NCI-H187 treated with DMSO at 0.1 percent for 48 hours (cell line): ENCODE measurements at places on chromosomes 1 and 21.

GRCh38 chr1:163090321-163090945, 21.3 kb downstream of the RGS4 start:
- no peak for DNase-seq

GRCh38 chr1:150708595-150708994, 11.6 kb upstream of the GOLPH3L start:
- DNase-seq, result no peak

- no peak for DNase-seq
These were observed 25.3 kb downstream of the CACNA1E start for GRCh38 chr1:181508486-181509165.

- DNase-seq, result no peak
These were observed 48.4 kb upstream of the DNAJC6 start for GRCh38 chr1:65260851-65261473.

DNA sequence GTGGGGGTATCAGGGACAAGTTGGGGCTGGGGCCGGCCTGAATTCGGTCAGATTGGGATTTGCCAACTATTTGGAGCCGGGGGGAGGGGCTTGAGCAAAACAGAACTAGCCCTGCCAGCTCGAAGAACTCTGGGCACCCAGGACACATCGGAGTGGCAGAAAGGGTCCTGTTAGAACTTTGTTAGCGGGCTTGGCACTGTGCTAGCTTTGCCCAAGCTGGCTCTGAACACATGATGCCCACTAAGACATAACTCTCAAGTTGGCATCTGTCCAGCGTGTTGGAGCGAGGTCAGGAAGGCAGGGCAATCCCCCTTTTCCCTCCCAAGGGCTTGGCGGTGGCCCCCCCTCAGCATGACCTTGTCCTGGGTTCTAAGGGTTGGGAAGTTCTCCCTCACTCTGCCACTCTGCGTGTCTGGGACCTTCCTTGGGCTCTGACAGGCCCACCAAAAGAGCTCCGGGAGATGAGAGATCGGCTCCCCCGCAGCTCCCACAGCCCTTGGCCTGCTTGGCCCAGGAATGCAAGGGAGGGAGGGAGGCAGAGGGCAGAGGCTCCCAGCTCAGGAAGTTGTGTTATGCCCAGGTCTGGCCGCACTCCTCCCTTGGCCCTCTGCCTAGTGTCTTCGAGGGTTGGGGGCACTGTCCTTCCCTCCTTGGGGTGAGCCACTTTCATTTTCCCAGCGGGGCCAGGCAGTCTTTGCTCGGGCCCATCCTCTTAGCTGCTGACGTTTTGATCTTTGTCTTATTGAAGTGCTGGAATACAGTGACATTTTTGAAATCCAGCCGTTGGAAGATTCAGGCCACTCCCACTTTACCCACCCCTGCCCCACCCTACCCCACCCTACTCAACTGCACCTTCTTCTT, 1.2 kb downstream of the LMNA start:
- no peak for DNase-seq

DNA sequence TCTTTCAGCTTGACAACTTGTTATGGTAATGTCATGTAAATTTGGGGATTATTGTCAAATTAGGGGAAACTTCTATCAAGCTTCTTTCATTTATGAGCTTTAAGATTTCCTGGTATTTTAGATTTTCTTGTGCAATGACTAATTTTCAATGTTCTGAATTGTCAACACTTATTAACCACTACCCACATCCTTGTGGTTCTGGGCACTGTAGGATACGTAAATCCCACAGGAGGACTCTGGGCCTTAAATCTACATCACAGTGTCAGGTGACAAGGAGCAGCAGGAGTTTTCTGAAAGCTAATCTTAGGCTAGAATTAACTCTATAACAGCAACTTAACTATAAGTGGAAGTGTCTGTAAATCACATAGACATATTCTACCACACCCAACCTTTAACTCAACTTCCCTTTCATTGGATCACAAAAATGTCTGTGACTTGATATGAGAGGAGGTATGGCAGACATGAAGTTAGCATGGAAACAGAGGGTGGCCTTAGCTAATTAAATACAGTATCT, 397.7 kb downstream of the HLX start:
- DNase-seq, result no peak

DNA sequence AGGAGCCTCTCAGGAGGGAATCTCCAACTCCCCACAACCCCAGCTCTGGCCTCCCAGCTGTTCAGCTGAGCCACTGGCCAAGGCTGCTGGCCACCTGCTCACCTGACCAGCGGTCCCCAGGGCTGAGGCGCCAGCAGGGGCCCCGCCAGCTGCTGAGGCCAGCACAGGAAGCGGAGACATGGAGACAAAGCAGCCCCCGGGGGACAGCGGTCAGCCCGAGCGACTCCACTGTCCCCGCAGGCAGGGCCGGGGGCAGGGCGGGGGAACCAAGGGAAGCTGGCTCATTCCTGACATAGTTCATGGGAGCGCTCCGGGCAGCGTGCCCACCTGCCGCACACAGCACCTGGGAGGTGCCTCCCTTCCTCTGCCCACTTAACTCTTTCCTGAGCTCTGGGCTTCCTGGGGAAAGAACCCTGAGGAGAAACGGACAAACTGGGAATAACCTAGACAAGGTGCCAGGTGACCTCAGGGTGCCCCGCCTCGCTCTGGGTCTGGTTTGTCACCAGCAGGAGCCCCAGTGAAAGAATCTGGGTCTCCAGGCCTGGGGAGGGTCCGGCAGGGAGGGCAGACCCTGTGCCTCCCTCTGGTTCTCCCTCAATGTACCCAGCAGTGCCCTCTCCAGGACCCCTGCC, 10.7 kb downstream of the EPHA2 start:
- DNase-seq, result no peak

- DNase-seq, result no peak
These were observed 173.4 kb downstream of the S1PR1 start for GRCh38 chr1:101410048-101410878.
